ENCODE measurements at places on chromosomes 3 and 15. TPM values are rescaled to one million over a fixed set of nuclear protein-coding genes. Genes with fewer than 3 reads are reported as not detected.

GOLGA8J gene
- total RNA-seq = not detected

SCN5A gene
- total RNA-seq = 4.6 TPM

SKOR1 gene
- total RNA-seq = 0.10 TPM

CYP8B1 gene
- total RNA-seq = not detected

GOLGA8O gene
- total RNA-seq = 0.67 TPM

PARP3 gene
- total RNA-seq = 13.6 TPM

DUSP7 gene
- total RNA-seq = 17.1 TPM

B4GALT4 gene
- 3.3 TPM for total RNA-seq

CADPS gene
- total RNA-seq = not detected

ARPC4 gene
- 367 TPM for total RNA-seq

ALDH1L1 gene
- total RNA-seq = not detected

NME9 gene
- total RNA-seq = 0.65 TPM

TMC3 gene
- not detected for total RNA-seq

ONECUT1 gene
- not detected for total RNA-seq

CX3CR1 gene
- total RNA-seq = not detected

FEZF2 gene
- total RNA-seq = not detected

NR1D2 gene
- 29.2 TPM for total RNA-seq

ANKRD34C gene
- not detected for total RNA-seq

GOLGA6L10 gene
- 0.65 TPM for total RNA-seq

CASR gene
- under 0.01 TPM for total RNA-seq

TRH gene
- not detected for total RNA-seq

SLC28A2 gene
- not detected for total RNA-seq

KNG1 gene
- not detected for total RNA-seq

ZNF660 gene
- total RNA-seq = 1.4 TPM

TLR9 gene
- total RNA-seq = under 0.01 TPM

CXCR6 gene
- total RNA-seq = not detected

SLC6A20 gene
- not detected for total RNA-seq

WDR6 gene
- total RNA-seq = 91.5 TPM

RTP1 gene
- total RNA-seq = not detected
